ENCODE measurements at places on chromosomes 3 and 15. TPM values are rescaled to one million over a fixed set of nuclear protein-coding genes. Genes with fewer than 3 reads are reported as not detected.

DNA sequence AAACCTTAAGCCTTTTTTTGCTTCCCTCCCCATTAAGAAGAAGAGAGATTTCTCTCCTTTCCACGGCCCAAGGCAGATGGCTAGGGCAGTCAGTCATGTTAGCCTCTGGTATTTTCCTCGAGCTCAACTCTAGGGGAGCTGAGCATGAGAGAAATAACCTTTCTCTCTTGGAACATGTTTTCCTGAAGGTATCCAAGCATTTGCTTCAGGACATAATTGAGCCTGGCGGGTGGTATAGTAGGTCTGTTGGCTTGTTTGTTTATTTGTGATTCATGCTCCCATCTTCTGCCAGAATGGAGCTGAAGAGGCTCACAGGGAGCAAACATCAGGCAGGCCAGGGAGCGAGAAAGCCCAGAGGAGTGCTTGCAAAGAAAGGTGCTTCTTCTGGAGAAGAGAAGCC is 102.5 kb downstream of the MESD start:
- H3K4me3 ChIP-seq: no peak overlapping the region
- no peak overlapping the region for H3K27ac ChIP-seq
- H3K36me3 ChIP-seq: no peaks in the 10 kb centered on the region
- H3K4me1 ChIP-seq: no peaks in the 10 kb centered on the region

DNA sequence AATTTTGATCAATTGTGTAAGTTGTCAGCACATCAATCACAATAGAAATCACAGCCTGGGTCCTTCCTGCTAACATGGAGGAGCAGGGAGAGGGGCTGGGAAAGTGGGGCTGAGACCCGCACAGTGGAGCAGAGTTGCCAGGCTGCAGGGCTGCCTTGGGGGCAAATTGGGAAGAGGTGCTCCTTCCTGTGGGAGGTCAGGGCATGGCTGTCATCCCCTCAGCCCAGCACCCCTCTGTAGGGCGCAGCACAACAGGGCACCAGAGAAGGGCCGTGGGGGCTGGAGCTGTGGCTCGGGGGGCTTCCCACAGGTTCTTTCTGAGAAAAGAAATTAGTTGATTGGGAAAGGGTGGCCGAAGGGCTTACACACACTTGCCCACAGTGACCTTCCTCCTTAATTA is 126.3 kb downstream of the NSMCE3 start:
- H3K4me3 ChIP-seq: no peak overlapping the region
- no peak for DNase-seq
- H3K36me3 ChIP-seq: no peaks in the 10 kb centered on the region
- H3K27ac ChIP-seq: no peak overlapping the region
- peaks cover 24% of the 10 kb centered on the region for H3K27me3 ChIP-seq
- H3K4me1 ChIP-seq: no peaks in the 10 kb centered on the region

DNA sequence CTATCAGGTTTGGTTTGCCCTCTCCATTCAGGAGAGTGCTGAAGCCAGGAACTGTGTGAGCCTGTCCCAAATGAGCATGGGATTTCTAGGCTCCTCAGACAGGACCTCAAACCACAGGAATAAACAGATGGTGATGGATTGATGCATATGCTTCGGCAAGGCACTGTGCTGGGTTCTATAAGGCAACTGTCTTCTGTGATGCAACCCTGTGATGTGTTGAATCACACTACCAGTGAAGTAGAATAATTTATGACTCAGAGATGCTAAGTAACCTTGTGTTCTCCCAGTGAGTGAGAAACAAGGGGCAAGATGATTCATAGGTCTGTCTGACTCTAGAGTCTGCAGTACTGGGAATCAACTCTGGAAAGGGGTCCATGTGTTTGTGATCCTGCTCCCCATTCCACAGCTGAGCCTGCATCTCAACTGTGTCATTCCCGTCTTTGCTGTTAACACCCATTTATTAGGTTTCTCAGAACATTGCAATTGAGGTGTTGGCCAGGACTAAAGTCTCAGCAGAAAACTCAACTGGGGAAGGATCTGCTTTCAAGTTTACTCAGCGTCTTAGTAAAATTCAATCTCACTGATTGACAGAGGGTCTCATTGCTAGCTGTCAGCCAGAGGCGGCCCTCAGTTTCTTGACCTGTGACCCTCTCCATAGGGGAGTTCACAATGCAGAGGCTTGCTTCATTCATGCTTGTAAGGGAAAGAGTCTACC is 510.1 kb upstream of the CFAP20DC start:
- H3K4me1 ChIP-seq: no peaks in the 10 kb centered on the region
- no peak for DNase-seq
- H3K27me3 ChIP-seq: no peaks in the 10 kb centered on the region
- no peak overlapping the region for H3K27ac ChIP-seq
- no peak overlapping the region for H3K4me3 ChIP-seq

DNA sequence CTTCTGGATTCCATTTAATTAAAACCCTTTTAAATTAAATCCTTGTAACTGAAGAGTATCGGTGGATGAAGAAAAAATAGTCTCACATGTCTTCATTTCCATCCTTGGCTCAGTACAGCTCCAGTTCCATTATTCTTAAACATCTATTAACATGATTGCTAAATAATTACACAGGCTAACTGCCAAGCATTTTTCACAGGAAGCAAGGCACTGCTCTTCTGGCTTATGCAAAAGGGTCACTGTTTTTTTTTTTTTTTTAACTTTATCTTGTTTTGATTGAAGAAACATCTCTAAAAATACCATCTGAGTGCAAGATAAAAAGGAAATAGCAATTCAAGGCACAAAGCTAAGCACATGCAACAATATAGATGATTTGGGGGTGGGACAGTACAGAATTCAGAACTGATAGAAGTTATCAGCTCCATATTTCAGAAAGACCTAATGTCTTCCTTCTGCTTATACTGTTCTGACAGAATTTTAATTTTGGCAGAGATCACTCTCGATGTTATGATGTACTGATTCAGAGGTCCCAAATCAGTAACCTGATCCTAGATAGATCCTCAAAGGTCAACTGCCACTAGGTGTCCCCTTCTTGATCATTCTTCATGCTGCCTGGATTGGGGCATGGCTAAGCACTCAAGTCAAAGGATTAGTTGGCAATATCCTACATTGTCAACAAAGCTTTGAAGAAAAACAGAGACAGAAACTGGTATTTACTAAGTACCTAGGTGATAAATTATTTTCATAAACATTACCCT is 57.8 kb upstream of the ACTC1 start:
- no peak overlapping the region for H3K27ac ChIP-seq
- H3K4me3 ChIP-seq: no peak overlapping the region
- peaks cover 28% of the 10 kb centered on the region for H3K36me3 ChIP-seq
- peaks cover 21% of the 10 kb centered on the region for H3K4me1 ChIP-seq

GRCh38 chr3:11513817-11514135 is 129.9 kb downstream of the VGLL4 start:
- H3K27ac ChIP-seq: peak overlapping the region; percentile 79
- no peaks in the 10 kb centered on the region for H3K27me3 ChIP-seq
- H3K4me3 ChIP-seq: no peak overlapping the region
- H3K36me3 ChIP-seq: no peaks in the 10 kb centered on the region
- H3K4me1 ChIP-seq: peaks cover 43% of the 10 kb centered on the region

DNA sequence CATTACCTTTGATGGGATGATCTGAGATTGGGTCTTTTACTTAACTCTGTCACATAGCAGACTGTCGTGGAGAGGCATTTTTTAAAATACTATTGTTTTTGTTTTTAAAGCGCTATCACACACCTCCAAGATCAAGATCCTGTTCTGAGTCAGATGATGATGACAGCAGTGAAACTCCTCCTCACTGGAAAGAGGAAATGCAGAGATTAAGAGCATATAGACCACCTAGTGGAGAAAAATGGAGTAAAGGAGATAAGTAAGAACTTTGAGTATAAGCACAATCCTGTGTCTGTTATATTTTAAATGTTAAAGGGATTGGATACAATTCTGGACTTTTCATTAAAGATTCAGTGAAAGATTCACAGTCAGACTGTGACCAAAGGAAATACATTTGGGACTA is 18.4 kb upstream of the ZBTB47 start:
- no peak overlapping the region for H3K27ac ChIP-seq
- DNase-seq: no peak
- H3K27me3 ChIP-seq: no peaks in the 10 kb centered on the region
- no peaks in the 10 kb centered on the region for H3K4me1 ChIP-seq
- peaks cover 100% of the 10 kb centered on the region for H3K36me3 ChIP-seq

- no peak overlapping the region for H3K4me3 ChIP-seq
- no peak for DNase-seq
- no peaks in the 10 kb centered on the region for H3K36me3 ChIP-seq
- H3K27me3 ChIP-seq: no peaks in the 10 kb centered on the region
Observed at GRCh38 chr3:12421132-12421531, 63.1 kb upstream of the TSEN2 start.

DNA sequence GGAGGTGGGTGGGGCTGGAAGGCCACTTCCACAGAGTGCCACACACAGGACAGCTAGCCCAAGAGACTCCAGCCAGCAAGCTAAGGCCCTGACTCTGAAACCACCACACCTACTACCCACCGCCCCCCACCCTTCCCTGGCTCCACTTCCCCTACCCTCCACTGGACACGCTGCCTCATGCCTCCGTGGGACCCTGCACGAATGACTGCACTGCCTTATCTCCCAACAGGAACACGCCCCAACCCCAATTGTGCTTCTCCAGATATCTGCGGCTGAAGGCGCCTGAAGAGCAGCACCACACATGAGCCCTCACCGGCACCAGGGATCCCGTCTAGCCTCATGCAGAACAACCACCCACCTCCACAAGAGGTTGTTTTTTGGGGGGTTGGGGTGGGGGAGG is 2.7 kb downstream of the LINGO1 start:
- peaks cover 45% of the 10 kb centered on the region for H3K27me3 ChIP-seq
- H3K4me1 ChIP-seq: peaks cover 37% of the 10 kb centered on the region
- no peaks in the 10 kb centered on the region for H3K36me3 ChIP-seq
- DNase-seq: no peak

DNA sequence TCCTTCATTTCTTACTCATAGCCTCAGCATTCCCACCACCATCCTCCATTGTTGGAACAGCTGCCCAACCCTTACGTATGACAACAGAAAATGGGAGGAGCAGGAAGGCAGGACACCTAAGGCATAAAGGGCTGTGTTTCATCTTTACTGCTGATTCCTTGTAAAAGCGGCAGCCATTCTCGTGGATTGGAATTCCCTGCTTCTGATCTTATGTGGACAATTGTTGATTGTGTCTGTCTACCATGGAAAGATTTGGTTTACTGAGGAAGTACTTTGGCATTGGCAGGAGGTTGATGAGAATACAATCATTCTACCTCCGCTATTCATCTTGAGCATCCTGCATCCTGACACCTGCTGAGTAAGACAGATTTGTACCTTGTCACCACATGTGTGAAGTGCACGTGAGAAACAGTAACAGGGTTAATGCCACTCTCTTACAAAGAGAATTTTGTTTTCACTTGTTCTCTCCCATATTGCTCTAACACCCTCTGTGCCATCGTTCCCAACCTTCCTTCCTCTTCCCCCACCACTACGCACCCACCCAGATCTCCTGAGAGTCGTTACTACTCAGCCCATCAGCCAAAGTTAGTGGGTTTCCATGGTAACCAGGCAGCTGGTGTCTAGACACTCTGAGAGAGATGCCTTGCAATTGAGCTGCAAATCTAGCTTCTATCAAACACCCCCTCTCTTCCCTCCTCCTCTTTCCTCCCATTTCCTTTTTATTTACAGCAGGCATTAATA is 75.7 kb downstream of the GAP43 start:
- H3K27ac ChIP-seq: no peak overlapping the region
- H3K4me1 ChIP-seq: no peaks in the 10 kb centered on the region
- H3K27me3 ChIP-seq: no peaks in the 10 kb centered on the region
- no peaks in the 10 kb centered on the region for H3K36me3 ChIP-seq
- DNase-seq: peak; percentile 19
- H3K4me3 ChIP-seq: no peak overlapping the region

DNA sequence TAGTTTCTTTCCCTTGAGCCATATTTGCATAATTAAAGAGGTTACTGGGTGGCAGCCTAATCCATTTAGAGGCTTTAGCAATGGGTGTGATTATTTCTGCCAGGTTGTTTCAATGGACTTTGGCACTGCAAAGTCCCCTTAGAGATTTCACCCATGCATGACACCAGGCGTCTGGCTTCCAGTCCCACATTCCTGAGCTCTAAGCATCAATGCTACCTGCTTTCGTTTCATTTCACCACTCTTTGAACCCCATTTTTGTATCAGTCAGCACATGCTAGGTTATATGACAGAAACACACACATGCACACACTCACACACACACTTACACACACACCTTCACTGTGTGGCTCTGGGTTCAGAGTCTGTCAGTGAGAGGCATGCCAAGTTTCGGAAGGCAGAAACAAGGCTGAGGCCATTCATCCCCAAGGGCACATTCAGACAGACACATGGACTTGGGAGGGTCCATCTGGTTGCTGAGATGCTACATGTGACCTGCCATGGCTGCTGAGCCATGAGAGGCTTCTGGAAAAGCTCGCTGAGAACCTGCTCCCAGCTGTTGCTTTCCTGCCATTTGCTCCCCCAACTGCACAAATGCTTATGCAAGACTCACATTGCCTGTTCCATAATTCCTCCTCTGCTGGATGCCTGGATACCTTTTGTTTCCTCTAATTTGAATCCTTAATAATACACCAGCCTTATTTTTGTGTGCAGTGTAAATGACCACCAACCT is 354.1 kb downstream of the GABRG3 start:
- H3K36me3 ChIP-seq: no peaks in the 10 kb centered on the region
- no peak overlapping the region for H3K27ac ChIP-seq
- no peak overlapping the region for H3K4me3 ChIP-seq
- H3K4me1 ChIP-seq: no peaks in the 10 kb centered on the region
- no peak for DNase-seq
- H3K27me3 ChIP-seq: no peaks in the 10 kb centered on the region

- peaks cover 4% of the 10 kb centered on the region for H3K4me1 ChIP-seq
- H3K36me3 ChIP-seq: no peaks in the 10 kb centered on the region
- DNase-seq: no peak
Observed at GRCh38 chr15:100336061-100336460, 5.7 kb downstream of the ADAMTS17 start.

GRCh38 chr15:65571971-65572370 is 39.0 kb downstream of the INTS14 start:
- no peak for DNase-seq
- peaks cover 5% of the 10 kb centered on the region for H3K36me3 ChIP-seq
- no peaks in the 10 kb centered on the region for H3K27me3 ChIP-seq
- no peak overlapping the region for H3K27ac ChIP-seq

DNA sequence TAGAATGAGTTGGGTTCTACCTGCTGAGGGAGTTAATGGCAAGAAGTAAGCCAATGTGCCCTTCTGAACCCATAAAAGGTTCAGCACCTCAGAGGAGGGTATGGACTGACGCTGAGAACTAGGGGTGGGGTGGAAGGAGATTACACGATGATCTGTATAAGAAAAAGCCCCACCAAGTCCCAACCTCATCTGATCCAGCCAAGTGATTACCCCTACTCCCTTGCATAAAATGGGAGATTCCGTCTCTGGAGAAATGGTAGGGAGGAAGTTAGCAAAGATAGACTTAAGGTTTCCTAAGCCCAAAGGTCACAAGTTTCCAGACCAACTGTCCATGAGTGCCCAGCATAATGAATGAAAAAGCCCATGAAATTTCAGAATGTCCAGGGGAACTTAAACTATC is 7.1 kb upstream of the DVL3 start:
- H3K27me3 ChIP-seq: no peaks in the 10 kb centered on the region
- H3K4me3 ChIP-seq: no peak overlapping the region
- H3K4me1 ChIP-seq: no peaks in the 10 kb centered on the region
- no peak for DNase-seq
- no peak overlapping the region for H3K27ac ChIP-seq

GRCh38 chr15:86135041-86135440 is 55.4 kb downstream of the AGBL1 start:
- peak; percentile 5 for DNase-seq
- no peaks in the 10 kb centered on the region for H3K4me1 ChIP-seq
- H3K27ac ChIP-seq: no peak overlapping the region

The CCDC33 gene
- polyA plus RNA-seq: 0.08 TPM

The FAM107A gene
- 47.9 TPM for polyA plus RNA-seq

The C3orf38 gene
- polyA plus RNA-seq: 4.3 TPM

The CCR9 gene
- polyA plus RNA-seq: 0.03 TPM

The LXN gene
- polyA plus RNA-seq: 5.6 TPM

The P4HTM gene
- polyA plus RNA-seq: 19.0 TPM

The CCDC54 gene
- polyA plus RNA-seq: not detected

The SH3BP5 gene
- 8.7 TPM for polyA plus RNA-seq

The SERINC4 gene
- polyA plus RNA-seq: 0.25 TPM

All from heart left ventricle (tissue), 16 donors.